ENCODE measurements at places on chromosomes 4 and X.

DNA sequence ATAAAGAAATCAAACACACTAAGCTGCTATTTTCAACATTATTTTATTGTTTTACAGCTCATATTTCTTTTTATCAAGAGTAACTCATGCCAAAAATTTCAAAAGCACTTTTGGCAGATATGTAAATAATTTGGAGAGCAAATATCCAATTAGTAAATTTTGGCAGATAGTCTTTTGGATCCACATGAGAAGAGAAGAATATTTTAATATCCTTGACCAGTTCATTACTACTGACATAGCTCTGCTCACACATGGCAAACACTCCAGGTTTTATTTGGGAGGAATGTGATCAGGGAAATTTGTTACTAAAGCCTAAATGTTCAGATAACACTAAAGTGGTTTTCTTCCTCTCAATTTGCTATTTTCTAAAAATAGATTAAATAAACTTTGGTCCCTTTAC, 1054.3 kb downstream of the FAT4 start:
- DNase-seq = no peak

- peak; percentile 72 for DNase-seq
Observed at GRCh38 chr4:2837904-2838496, 5.6 kb upstream of the ADD1 start.

DNA sequence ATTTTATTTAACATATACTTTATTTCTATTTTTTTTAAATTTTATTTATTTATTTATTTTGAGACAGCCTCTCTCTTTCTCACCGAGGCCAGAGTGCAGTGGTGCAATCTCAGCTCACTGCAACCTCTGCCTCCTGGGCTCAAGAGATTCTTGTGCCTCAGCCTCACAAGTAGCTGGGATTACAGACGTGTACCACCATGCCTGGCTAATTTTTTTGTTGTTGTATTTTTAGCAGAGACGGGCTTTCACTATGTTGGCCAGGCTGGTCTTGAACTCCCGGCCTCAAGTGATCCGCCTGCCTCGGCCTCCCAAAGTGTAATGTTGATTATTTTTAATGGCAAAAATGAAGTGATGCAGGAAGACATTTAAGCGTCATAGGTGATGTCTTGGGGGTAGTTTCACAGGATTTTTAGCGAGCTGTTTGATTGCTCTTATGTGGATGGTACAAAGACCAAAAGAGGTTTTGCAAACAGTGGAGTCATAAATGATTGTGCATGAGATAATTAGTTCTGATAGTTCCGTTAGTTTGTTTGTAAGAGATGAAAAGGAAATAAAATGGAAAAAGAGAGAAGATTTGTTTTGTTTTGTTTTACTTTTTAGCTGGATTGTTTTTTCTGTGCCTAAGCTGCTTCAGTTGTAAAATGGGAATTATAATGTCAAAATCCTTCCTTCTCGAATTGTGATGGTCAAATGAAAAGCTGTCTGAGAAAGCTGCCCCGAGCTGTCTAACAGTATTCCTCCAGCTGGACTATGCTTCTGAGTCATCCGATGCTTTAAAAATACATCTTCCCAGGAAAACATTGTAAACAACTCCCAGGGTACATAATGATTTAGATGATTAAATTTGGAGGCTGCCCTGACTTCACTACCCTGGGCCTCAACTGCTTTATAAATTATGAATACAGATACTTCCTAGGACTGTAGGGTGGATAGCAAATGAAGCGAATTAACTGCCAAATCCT, 14.7 kb downstream of the RHOH start:
- no peak for DNase-seq

GRCh38 chr4:30002341-30002740, 717.8 kb upstream of the PCDH7 start:
- DNase-seq = no peak

- DNase-seq = no peak
Observed at GRCh38 chrX:150905293-150905692, 6.8 kb upstream of the CD99L2 start.

GRCh38 chrX:21645431-21645830, 12.7 kb downstream of the KLHL34 start:
- DNase-seq = no peak

GRCh38 chrX:155215443-155216178, 649 bp upstream of the VBP1 start:
- DNase-seq = no peak

DNA sequence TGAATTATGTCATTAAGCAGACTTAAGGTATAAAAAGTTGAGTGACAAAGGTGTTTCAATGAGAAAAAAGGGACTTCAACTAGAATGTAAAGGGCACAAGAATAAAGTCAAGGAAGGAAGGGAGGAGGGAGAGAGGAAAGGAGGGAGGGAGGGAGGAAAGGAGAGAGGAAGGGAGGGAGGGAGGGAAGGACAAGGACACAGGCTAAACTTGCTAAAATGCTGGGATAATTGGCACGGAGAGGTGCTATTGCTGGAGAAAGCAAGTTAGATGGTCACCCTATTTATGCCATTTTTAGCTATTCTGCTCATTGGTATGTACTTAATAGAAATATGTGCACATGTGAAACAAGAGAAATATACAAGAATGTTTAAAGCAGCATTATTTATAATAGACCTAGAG, 44.9 kb upstream of the SPP1 start:
- DNase-seq = no peak

GRCh38 chr4:188400451-188400850, 261.2 kb downstream of the TRIML1 start:
- DNase-seq = no peak

- no peak for DNase-seq
Observed at GRCh38 chr4:24973404-24973746, 57.4 kb downstream of the LGI2 start.

GRCh38 chr4:42844422-42845070, 48.0 kb upstream of the GRXCR1 start:
- DNase-seq = no peak

DNA sequence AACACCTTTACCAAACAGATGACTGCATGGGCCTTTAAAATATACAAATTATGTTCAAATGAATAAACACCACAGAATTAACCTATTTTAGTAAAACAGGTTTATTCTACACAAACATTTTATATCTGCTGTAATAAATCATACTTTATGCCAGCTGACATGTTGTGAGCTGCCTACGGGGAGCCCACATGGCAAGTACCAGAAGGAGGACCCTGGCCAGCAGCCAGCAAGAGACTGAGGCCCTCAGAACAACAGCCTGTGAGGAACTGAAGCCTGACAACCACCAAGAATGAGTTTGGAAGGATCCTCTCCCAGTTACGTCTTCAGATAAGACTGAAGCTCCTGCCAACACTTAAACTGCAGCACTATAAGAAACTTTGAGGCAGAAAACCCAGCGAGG, 377.0 kb downstream of the PDGFC start:
- no peak for DNase-seq

GRCh38 chr4:25109511-25109910, 50.7 kb downstream of the SEPSECS start:
- no peak for DNase-seq

- DNase-seq = no peak
Observed at GRCh38 chr4:30767147-30767845, 47.1 kb downstream of the PCDH7 start.

DNA sequence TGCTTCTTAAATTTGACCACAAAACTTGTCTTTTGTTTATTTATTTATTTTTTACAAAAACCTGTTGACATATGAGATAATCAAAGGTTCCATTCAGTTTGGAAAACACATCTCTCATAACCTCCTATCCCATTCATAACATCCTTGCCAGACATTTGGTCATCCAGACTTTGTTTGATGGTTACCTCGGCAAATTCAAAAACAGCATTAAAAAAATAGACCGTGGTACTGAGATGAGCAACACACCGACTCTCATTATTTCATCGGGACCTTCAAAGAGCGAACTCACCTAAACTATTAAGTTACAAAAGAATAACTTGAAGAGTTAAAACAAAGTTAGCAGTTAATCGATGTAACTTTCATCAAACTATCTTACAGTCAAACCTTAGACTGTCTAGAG, 85.8 kb upstream of the RPS6KA3 start:
- no peak for DNase-seq

- no peak for DNase-seq
Observed at GRCh38 chr4:74920704-74921103, 12.2 kb upstream of the PARM1 start.

DNA sequence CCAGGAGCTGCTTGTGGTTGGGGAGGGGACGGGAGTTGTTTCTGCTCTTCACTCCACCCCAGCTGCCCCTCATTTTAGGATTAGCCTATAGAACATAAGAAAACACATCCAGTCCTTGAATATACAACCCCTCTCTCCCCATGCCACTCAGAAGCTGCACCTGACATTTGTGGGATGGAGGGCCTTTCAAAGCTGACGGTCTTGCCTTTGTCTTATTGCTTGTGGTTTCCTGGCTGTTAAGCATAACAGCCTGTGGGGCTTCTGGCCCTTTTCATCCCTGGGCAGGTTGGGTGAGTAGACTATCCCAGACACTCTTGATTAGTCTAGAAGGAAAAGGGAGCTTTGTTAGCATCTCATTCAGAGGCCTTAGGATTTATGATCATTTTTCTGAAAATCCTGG, 407.6 kb upstream of the BOD1L1 start:
- DNase-seq = no peak

DNA sequence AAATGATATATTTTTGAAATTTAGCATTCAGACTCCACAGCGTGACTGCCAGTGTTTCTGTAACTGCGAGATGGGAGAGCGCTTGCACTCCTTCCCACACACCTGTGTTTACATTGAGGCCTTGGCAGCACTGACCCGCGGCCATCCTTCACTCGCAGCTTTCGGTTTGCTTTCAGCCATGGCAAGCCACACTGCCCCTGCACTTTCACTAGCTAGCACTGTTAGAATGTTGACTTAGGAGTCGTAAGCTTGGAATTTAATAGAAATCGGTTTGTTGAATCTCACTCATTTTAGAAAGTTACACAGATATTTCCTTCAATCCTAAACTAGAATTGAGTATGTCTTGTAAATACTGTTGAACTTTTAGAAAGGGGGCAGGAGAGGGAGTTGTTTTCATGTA, 136.2 kb downstream of the CFAP299 start:
- no peak for DNase-seq

DNA sequence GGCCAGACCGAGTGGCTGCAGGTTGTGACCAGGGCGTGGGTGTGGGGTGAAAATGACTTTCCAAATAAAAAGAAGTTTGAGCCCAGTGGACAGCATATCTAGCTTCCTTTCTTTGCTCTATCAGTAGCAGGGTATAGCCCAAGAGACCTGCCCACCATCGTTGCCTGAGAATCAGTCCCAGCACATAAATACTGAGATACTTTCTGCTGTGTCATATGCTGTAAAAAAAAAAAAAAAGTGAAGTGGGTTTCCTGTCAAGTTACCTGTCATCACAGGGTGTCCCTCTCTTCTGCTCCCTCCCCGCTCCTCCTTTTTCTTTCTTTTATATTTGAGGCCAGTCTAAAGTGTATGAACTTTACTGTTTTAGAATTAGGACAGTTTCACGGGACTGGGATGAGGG, 330.3 kb upstream of the BOD1L1 start:
- no peak for DNase-seq

GRCh38 chr4:162841753-162842152, 324.9 kb downstream of the NAF1 start:
- no peak for DNase-seq

GRCh38 chr4:108601532-108601931, 18.8 kb upstream of the RPL34 start:
- DNase-seq = no peak

GRCh38 chrX:133661962-133662839, 246.9 kb upstream of the GPC4 start:
- no peak for DNase-seq

- DNase-seq = no peak
Observed at GRCh38 chrX:100048156-100048555, 361.9 kb downstream of the PCDH19 start.

DNA sequence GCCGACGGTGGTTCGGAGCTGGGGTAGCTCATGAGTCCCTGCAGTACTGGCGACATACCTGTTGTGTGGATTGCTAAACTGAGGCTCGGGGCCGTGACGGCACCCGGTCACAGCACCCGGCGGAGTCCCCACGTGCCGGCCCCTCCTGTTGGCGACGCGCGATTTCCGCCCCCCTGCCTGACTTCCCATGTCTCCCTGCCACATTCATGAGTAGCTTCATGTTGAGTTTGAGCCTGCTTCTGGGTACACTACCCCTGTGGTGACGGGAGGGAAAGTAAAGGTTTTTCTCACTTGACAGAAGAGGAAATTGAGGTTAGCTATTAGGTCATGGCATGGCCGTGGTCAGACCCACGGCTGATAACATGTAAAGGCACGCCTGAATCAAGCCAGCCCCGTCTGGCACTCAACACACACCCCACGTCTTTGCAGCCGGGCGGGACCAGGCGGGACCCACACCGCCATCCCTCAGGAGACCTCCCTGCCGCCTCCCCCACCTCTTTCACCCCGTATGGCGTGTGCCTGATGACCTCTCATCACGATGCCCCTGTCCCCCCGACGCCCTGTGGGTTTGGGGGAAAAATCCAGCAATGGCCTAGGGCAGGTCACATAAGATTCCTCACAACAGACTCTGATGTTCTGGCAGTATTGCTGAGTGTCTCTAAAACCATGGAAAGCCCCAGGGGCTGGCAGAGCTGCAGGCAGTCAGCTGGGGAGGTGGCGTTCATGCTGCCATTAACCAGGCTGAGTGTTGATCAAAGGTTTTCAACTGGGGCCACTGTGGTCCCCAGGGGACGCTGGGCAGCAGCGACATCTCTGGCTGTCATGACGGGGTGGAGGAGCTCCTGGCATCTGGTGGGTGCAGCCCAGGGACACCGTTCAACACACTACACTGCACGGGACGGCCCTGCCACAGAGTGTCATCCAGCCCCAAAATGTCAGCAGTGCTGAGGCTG, 29.2 kb downstream of the P2RY8 start:
- no peak for DNase-seq

GRCh38 chr4:168811786-168812651, 198.0 kb downstream of the CBR4 start:
- DNase-seq = peak; percentile 51

DNA sequence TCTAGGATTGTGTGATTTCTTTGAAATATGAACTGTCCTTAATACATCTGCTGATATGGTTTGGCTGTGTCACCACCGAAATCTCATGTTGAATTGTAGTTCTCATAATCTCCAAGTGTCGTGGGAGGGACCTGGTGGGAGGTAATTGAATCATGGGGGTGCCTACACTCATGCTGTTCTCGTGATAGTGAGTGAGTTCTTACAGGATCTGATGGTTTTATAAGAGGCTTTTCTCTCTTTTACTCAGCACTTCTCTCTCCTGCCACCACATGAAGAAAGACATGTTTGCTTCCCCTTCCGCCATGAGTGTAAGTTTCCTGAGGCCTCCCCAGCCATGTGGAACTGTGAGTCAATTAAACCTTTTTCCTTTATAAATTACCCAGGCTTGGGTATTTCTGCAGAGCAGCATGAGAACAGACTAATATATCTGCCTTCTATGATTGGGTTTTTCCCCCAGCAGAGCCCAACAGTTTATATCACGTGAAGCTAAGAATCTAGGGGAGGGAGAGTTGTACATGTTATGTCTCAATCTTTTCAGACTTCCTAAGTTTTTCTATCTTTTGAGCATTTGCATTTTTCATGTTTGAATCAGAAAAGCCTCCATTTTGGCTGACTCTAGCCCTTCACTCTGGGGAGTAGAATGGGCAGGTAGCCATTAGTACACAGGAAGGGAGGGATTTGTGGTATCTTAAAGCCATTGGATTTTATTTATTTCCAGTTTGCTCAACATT, 58.9 kb downstream of the PLAC1 start:
- DNase-seq = peak; percentile 22

- DNase-seq = peak; percentile 71
Observed at GRCh38 chr4:122739174-122739573, 6.7 kb downstream of the BBS12 start.

GRCh38 chr4:128287141-128287870, at the start of gene PGRMC2:
Gene PGRMC2, minus strand, starts transcription at chr4:128287813. Its CDS starts 23 bp downstream, at chr4:128287790.
- DNase-seq = peak; percentile 12
